ENCODE measurements at places on chromosomes 5 and 9.

- no peak for DNase-seq
Observed at GRCh38 chr9:28999057-28999456, 1425.8 kb upstream of the C9orf72 start.

DNA sequence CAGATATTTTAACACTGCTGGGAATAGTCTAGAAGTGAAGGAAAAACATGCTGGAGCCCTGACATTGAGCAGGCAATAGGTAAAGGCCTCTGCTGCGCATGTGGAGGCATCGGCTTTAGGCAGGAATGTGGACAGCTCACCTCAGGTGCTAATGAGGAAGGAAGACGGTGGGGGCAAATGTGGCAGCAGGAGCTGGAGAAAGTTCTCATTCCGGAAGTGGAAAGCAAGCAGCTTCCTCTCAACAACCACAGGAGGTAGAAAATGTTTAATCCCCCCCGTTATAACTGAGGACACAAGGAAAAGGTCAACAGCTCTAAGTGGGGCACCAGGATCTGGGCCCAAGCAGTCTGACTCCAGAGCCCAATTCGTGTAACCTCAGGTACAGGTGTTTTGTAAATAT is 7.6 kb upstream of the RPS14 start:
- no peak for DNase-seq

DNA sequence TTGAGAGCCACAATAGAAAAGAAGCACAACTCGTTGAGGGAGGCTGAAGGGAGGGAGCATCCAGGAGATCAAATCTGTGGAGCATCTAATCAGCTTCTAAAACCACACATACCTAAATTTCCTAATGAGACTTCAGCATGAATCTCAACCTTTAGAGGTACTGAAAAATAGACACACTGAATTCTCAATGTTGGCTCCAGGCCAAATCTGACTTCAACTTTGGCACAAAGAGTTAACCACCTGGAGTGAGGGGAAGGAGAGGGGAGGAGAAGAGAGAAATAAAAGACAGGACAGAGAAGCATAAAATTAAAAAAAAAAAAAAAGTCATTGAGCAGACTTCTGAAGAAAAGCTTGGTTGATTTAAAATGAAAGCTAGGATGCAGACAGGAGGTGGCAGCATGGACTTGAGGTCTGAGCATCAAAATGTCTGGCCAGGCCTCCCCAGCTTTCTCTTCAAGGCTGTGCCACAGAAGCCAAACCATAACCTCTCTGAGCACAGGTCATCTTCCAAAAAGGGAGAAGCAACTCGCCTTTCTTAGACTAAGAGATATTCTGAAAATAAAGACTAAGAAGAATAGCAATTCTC is 205.6 kb downstream of the DENND1A start:
- no peak for DNase-seq

GRCh38 chr5:131019601-131020315 is 145.3 kb downstream of the HINT1 start:
- DNase-seq, result no peak

GRCh38 chr5:132839426-132840301 is 9.2 kb upstream of the SHROOM1 start:
- no peak for DNase-seq

DNA sequence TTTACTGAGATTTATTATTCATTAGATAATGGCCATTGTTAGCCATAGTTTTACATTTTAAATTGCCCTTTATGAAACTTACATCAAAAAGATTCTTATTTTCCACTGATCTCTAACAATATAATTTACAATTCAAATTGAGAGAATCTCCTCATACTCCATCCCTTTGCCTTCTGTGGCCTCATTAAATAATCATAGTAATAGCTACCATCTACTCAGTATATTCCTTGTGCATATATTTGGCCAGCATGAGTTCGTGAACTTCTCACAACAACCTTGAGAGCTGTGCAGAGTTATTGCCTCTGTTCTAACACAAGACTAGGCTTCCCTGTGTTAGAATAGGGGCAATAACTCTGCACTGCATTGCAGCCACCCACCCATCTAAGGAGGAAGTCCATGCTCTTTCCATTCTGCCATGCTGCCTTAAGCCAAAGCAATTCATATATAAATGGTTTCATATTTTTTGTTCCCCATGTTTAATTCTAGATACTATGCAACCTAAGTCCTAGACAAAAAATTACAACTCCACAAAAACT is 99.1 kb downstream of the ADAMTSL1 start:
- no peak for DNase-seq

- no peak for DNase-seq
Observed at GRCh38 chr5:943201-943917, 50.7 kb downstream of the TRIP13 start.

- DNase-seq, result no peak
Observed at GRCh38 chr5:81552852-81553566, 159.1 kb upstream of the ACOT12 start.

GRCh38 chr5:173785866-173786265 is 102.3 kb upstream of the CPEB4 start:
- DNase-seq, result no peak

GRCh38 chr9:6802926-6803325 is 45.2 kb downstream of the KDM4C start:
- no peak for DNase-seq

- DNase-seq, result no peak
Observed at GRCh38 chr5:76720988-76721569, 5.2 kb downstream of the F2R start.

GRCh38 chr5:38013107-38013506 is 173.3 kb upstream of the GDNF start:
- no peak for DNase-seq

DNA sequence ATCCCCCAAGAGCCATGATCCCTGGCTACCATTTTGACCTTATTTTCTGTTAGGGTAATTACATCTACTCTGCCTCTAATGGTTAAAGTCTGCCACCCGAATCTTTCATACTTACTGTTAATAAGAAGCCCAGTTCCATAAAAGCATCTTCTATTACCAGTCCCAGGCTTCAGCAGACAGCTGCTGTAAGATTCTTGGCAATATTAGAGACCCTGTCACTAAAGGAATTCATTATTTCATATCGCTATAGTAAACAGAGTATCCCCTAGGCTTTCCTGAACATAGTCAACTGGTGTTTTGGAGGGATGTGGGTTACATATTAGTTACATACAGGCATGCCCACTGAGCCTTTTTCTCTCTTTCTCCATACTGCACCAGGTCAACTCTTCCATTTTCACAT is 608.7 kb upstream of the SEMA6A start:
- no peak for DNase-seq

DNA sequence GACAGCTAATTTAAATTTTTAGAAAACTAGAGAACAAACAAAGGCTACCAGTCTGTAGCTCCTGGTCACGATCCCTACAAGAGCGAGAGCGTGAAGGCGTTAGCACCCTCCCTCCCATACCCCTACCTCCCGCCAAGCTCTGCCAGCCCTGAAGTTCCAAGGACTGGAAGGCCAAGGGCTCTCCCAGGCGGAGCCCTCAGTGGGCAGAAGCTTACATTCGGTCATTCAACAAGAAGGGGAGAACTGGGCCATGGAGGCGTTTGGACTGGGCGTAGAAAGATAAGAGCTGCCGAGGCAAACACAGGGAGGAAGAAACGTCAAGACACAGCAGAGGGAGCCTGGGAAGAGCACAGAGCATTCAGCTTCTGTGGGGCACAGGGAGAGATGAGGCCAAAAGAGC is 3.0 kb downstream of the MXD3 start:
- no peak for DNase-seq

DNA sequence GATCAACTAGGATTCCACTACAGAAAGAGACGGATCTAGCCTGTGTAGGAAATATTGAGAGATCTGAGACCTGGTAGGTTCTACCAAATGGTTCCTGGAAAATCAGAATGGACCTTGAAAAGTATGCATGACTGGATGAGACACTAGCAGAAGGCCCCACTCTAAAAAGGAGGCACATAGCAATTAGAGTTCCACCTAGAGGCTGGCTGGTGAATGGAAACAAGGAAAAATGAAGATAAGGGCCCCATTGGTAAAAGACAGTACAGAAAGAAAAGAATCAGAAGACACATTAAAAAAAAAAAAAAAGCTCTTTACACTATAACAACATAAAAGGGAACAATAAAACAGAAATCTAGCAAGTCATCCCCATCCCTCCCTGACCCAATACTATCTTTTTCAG is 518.5 kb downstream of the NR2F1-AS1 start:
- DNase-seq, result no peak

DNA sequence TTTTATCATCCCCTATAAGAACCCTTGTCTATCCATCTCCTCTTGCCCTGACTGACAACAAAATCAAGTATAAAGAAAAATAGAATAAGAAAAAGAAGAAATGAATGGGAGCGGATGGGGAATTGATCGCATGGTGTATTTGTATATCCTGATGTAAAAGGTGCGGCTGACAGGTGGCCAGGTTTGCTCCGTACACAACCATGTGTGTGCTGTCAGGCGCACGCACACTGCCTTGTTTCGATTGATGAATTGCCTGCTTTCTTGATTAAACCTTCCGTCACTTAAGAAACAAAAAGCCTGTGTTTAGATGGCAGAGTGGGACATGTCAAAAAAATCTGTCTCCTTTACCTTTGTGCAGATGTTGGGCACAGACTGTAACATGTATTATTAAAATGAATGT is 102.6 kb downstream of the MVB12B start:
- DNase-seq, result no peak

DNA sequence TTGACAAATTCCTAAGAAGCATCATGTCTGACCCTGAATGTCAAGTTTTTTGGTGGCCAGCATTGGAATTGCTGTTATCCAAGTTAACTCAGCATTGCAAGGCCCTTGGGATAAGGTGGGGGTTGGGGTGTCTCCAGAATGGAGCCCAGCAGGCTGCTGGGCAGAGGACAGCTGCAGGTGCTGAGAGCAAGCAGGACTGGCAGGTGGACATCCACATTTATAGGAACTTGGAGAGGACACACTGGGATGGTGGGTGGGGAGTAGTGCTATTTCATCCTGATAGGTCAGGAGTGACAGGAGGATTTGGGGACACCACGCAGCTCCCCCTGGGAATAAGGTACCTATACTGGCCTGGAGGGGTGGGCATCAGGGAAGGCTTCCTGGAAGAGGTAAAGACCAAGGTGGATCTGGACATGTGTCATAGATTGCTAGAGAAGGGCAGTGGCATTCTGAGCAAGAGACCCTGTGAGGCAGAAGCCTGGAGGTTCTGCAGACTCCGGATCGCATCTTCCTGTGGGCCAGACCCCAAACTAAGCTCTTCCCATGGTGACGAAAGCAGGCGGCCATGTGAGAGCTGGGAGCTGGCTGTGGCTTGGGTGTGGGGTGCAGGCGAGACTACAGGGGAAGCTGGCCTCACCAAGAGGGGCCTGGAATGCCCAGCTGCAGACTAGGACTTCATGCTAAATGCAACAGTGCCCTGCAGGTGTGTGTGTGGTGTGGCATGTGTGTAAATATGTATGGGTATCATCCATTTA is 148.1 kb downstream of the RGS3 start:
- DNase-seq, result no peak

DNA sequence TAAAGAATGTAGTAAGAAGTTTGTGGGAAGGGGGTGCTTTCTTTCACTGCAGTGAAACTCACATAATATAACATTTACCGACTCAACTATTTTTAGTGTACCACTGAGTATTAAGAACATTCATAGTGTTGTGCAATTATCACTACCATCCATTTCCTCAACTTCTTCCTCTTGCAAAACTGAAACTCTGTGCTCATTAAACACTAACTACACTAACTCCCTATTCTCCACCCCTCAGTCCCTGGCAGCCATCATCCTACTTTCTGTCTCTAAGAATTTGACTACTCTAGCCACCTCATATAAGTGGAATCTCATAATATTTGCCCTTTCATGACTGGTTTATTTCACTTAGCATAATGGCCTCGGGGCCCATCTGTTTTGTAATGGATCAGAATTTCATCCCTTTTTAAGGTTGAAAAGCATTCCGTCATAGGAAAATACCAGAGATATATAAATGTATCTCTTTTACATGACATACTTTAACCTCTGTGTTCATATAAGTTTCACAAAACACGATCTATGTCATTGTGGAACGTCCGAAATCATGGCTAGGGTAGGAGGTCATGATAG is 56.3 kb upstream of the DIRAS2 start:
- no peak for DNase-seq

GRCh38 chr5:63456279-63456678 is 506.0 kb downstream of the HTR1A start:
- no peak for DNase-seq

DNA sequence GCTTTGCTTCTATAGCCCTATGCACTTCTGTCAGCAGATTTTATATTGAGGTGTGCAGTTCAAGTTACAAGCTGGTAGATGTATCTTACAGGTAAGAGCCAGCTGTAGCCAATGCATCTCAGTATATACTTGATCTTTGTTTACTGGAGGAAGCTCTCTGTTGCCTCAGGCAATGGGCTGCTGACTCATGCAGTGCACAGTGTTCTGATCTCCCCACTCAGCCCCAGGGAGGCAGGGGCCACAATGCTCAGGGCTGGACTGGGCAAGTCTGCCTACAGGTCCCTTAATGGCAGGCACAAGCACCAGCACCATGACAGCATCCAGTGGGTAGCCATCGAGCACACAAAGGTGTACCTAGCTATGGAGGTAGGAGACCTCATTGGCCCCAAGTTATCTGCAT is 178.8 kb upstream of the CDH10 start:
- no peak for DNase-seq

Data from T-helper 1 cell (primary cell).